ENCODE measurements at places on chromosomes 13 and 19.

DNA sequence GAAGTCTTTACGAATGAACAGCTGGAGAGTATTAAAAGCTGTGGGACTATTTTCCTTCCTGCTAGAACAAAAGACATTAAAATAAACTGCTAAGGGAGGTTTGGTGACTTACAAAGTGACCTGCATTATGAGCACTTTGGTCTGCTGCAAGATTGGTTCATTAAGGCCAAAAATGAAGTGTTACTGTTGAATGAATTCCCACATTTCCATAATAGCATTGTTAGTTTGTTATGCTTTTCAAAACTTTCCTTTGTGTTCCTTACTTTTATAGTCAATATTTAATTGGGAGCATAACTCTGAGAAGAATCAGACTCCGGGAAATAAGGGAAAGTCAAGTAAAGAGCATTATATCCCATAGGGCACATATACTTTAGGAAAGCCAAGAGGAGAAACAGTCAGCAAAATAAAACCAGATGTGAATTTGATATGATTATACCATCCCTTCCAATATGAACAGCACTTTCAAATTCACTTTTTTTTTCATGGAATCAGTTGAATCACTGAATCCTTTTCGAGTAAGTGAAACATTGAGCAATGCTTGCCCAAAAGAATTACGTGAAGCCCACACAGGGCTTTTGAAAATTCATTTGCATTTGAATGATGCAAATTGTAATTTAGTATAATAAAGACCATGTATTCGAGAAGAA is 112.6 kb downstream of the KCTD12 start:
- DNase-seq: no peak

DNA sequence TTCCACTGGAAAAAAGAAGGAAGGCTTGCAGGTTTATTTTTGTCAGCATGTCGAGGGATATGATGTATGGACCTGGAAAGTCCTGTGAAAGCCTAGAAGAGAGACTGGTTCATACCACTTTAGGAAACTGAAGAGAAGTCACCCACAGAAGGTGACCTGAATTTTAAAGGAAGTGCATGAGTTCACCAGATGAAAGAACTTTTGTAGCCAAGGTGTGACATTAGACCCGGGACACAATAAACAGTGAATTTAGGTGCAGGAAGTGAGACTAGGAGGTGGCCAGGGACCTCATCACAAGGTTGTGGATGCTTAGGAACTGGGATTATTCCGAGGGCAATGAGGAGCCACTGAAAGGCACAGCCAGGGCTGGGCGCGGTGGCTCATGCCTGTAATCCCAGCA is 79.1 kb downstream of the ZNF429 start:
- no peak for DNase-seq

DNA sequence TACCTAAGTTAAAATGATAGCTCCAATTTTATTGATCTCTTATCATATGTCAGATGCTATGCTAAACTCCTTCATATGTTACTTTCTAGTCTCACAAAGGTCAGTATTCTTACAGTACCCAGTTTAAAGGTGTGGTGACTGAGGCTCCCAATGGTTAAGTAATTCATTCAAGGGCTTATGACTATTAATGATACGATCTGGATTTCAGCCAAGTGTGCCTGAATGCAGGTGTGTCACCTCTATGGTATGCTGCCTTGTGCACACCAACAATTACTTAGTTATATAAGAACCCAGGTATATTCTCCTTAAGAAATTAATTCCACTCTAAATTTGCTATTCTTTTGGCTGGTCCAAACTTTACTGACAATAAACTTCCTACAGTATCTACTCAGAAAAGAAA is 84.6 kb upstream of the TRPC4 start:
- no peak for DNase-seq

DNA sequence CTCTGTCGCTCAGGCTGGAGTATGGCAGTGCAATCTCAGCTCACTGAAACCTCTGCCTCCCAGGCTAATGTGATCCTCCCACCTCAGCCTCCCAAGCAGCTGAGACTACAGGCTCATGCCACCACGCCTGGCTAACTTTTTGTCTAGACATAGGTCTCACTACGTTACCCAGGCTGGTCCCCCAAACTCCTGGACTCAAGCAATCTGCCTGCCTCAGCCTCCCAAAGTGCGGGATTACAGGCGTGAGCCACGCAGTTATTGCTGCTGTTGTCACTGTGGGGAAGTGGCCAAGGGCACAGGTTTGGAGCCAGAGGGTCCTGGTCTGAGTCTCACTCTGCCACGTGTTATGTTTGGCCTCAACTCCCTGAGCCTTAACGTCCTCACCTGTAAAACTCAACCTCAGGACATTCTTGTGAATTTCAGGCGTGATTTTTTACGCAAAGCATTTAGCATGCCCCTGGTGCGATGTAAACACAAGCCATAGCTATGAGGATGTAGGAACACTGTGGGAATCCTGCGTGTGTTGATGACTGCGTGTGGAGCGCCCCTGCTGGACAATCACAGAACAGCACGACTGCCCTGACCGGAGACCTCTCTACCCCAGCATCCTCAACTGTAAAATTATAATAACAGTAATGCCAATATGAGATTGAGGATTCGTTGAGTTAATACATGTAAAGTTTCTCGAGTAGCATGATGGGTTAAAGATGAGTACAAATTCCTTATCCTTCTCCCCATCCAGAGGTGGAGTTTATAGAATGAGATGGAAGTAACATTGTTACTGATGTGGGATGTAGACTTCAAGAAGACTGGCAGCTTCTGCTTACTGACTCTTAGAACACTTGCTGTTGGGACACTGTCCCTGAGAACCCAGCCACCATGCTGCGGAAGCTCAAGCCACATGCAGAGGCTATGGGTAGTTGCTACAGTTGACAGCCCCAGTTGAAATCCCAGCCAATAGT is 41.8 kb upstream of the PNMA8B start:
- DNase-seq: peak; percentile 66

GRCh38 chr19:35868172-35868822 is at the start of gene APLP1:
Gene APLP1, plus strand, starts transcription at chr19:35868574. Its CDS starts 63 bp downstream, at chr19:35868637.
- peak; percentile 77 for DNase-seq
